ENCODE measurements at places on chromosomes 16 and 17. TPM values are rescaled to one million over a fixed set of nuclear protein-coding genes. Genes with fewer than 3 reads are reported as not detected.

- no peak for DNase-seq
Observed at GRCh38 chr17:18319604-18320256, 4.6 kb downstream of the SMCR8 start.

Gene ALOX12
- total RNA-seq, result not detected

GRCh38 chr16:85967111-85967510, 68.1 kb downstream of the IRF8 start:
- DNase-seq, result no peak

GRCh38 chr17:22459953-22460350, 767.6 kb downstream of the KCNJ18 start:
- no peak for DNase-seq

DNA sequence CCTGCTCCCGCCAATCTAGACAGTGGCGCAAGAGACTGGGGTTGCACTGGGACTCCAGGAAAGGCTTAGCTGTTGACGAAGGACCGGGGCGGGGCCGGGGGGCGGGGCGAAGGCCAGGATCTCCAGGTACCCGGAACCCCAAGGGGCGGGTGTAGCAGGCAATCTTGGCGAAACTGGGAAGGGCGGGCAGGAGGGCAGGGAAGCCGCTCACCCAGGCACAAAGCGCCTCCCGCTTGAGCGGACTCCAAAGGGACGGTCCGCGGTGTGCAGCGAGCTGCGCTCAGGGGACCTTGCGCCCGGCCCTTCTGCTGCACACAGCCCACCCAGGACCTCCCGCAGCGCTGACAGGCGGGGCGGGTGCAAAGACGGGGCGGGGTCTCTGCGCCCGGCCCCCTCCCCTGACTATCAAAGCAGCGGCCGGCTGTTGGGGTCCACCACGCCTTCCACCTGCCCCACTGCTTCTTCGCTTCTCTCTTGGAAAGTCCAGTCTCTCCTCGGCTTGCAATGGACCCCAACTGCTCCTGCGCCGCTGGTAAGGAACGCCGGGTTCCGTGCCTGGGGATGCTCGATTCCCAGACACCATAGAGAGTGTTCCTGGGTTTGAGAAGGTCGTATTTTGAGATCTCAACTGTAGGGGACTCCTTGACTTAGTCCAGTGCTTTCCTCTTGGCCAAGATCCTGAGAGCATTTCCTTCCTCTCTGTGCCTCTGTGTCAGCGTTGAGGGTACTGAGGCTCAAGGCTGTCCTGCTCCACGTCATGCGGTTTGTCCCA, at the start of gene MT1F:
TSS of gene MT1F (plus strand) at position 405 of the 772 bp plus-strand sequence. CDS start at position 505, 100 bp downstream.
- peak; percentile 89 for DNase-seq

- DNase-seq, result no peak
Observed at GRCh38 chr17:17204635-17205231, 1.4 kb downstream of the PLD6 start.

Gene TADA2A
- 7.7 TPM for total RNA-seq

Gene GNG13
- total RNA-seq, result not detected

GRCh38 chr16:24753437-24753836, 24.0 kb downstream of the TNRC6A start:
- no peak for DNase-seq
